ENCODE measurements at places on chromosomes 7 and 10. TPM values are rescaled to one million over a fixed set of nuclear protein-coding genes. Genes with fewer than 3 reads are reported as not detected.

DNA sequence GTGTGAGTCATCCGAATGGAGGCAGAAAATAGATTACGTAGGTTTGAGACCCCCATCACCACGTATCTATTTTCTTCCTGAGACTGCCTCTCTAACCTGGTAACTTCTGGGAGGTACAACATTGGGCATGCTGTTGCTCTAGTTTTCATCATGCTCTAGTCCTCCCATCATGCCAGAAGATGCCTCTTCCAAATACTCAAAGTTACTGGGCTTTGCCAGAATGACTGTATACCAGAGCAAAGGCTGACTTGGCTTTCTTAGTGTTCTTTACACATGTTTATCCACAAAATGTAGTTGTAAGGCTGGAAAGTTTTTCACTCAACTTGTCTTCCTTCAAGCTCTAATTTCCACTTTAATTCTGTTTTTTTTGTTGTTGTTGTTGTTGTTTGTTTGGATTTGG is 370.5 kb downstream of the MDFIC start:
- DNase-seq: no peak

GRCh38 chr10:3992382-3993178 is 207.6 kb upstream of the KLF6 start:
- no peak for DNase-seq

DNA sequence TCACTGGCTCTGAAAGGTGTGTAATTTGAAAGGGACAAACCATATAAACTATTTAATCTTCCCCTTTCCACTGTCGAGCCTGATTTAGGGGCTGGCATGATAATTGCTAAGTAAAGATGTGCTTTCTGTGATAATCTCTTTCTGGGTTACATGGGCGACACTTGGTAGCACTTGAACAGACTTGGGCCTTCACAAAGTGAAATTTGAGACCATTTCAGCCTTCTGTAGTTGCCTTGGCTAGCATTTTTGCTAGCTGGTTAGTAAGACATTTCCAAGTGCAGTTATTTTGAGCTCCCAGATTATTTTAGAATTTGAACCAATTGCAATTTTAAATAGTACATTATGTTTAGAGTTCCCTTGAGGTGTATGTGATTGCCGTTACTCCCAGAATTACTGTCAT is 432.7 kb upstream of the GALNT17 start:
- no peak for DNase-seq

- no peak for DNase-seq
These were observed 2.0 kb downstream of the ACSM6 start for GRCh38 chr10:95196046-95196445.

- peak; percentile 56 for DNase-seq
These were observed 66.7 kb downstream of the PDGFA start for GRCh38 chr7:452791-453455.

GRCh38 chr7:82961240-82961639 is 201.4 kb downstream of the PCLO start:
- DNase-seq: no peak

DNA sequence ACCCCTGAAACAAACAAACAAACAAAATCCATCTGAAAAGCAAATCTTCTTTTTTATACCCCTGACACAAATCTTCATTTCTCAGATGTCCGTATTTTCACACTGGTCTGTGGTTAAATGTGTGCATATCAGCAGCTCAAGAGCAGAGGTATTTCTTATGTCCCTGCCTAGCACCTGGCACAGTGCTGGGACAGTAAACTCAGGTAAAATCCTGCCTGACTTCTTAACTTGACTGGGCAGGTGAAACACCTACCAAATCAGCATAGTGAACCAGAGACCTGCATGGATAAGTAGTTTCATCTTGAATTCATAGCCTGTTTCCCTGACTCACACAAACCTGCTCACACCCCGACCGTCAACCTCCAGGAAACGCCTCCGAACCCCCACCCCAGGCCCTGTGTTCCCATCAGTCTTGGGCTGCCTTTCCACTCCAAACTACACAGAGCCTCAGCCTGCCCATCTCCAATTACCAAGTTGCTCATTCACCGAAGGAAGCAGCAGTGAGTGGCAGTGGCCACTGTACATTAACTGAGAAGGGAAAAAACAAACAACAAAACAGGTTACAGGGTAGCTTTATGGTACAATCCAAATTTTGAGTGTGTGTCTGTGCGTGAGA is 109.9 kb downstream of the HECTD2 start:
- no peak for DNase-seq

Gene FOXI2
- total RNA-seq: not detected

- DNase-seq: no peak
These were observed 168.9 kb upstream of the SH2B2 start for GRCh38 chr7:102117743-102118142.

Gene NPTX2
- total RNA-seq: 1.3 TPM

Gene IKZF1
- 50.2 TPM for total RNA-seq

GRCh38 chr10:108970016-108970415 is 953.3 kb downstream of the XPNPEP1 start:
- no peak for DNase-seq

DNA sequence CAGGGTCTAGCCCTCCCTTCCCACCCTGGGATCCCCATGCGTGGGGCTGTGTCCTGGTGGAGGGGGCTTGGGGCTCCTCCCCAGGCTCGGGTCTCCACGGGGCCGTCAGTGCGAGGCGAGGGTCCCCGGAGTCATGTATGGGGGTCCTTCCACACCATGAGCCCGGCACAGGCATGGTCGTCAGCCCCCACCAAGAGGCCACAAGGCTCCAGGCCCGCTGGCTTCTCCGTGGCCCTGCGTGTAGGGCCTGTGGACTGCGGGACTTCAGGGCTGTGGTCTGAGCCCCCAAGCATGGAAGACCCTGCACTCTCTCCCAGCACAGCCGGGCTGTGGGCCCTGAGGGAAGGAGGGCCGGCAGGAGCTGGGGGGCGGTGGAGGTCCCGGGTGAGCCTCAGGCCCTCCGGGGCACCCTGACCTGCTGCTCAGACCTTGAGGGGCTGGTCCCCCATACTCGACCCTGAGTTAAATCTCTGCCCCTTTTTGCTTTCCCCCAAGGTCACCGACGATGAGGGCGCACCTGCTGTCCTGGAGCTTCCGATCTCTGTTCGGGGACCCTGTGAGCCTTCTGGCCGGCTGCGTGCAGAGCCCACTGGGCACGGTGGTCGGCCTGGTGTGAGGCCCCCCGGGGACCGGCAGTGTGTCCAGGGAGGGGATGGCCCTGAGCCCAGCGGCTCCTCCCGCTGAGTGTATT is 19.7 kb downstream of the PWWP2B start:
- no peak for DNase-seq

- no peak for DNase-seq
These were observed 6.2 kb downstream of the GSAP start for GRCh38 chr7:77409739-77410547.

DNA sequence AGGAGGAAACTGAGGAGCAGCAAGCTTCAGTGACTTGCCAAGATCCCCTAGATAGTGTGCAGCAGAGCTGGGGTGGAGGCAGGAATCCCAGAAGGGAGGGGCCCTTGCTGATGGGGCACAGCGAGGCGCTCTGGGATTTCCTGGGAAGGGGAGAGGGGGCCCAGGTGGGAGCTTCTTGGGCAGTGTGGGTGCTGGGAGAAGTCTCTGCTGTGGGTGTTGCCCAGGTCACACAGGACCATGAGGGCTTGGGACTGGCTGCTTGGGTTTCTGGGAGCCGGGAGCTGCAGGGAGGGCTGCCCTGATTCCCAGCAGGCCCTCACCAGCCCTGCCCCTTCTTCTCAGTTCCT is 55.2 kb downstream of the TSPAN15 start:
- no peak for DNase-seq

Gene WNT16
- total RNA-seq: not detected

Gene ALOX5
- 145 TPM for total RNA-seq

GRCh38 chr10:51763746-51764145 is 64.4 kb upstream of the CSTF2T start:
- no peak for DNase-seq

Gene MCM10
- 9.1 TPM for total RNA-seq

DNA sequence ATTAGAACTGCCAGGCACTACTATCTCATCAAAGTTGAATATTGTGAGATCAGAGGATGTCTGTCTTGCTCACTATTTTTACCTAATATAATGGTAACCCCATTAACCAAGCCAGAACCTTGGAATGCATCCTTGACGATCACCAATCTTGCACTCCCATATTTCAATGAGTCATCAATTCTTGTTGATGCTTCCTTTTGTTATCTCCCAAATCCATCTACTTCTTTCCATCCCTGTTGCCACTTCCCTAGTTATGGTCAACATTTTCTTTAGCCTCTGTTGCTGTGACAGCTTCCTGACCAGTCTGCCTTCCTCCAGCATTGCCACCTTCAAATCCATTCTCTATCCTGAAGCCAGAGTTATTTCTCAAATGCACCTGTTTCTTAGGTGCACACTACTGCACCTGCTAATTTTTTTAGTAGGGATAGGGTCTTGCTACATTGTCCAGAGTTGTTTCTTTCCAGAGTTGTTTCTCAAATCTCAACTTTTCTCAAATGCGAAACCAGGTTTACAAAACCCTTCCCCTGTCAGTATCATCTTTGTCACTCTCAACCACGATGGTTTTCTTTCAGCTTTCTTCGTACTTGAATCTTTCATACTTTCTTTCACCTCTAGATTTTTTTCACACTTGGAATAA is 15.7 kb downstream of the ITGA8 start:
- no peak for DNase-seq

GRCh38 chr7:146626912-146627311 is 510.3 kb downstream of the CNTNAP2 start:
- no peak for DNase-seq

DNA sequence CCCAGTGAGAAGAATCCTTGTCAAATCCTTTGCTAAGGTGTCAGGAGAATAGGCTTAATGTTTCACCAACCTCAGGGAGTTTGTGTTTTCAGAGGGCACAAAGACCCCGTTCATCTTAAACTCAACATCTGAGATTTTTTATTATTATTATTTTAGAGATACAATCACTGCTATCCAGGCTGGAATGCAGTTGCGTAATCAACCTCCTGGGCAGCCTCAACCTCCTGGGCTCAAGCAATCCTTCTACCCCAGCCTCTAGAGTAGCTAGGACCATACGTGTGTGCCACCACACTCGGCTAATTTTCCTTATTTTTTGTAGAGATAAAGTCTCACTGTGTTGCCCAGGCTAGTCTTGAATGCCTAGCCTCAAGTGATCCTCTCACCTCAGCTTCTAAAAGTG is 599.2 kb downstream of the KCNMA1 start:
- DNase-seq: no peak

Gene CYP3A7
- 0.41 TPM for total RNA-seq

- no peak for DNase-seq
These were observed 95.5 kb downstream of the MAP3K8 start for GRCh38 chr10:30529373-30529998.

- no peak for DNase-seq
These were observed 54.4 kb upstream of the CCDC6 start for GRCh38 chr10:59960751-59961150.

DNA sequence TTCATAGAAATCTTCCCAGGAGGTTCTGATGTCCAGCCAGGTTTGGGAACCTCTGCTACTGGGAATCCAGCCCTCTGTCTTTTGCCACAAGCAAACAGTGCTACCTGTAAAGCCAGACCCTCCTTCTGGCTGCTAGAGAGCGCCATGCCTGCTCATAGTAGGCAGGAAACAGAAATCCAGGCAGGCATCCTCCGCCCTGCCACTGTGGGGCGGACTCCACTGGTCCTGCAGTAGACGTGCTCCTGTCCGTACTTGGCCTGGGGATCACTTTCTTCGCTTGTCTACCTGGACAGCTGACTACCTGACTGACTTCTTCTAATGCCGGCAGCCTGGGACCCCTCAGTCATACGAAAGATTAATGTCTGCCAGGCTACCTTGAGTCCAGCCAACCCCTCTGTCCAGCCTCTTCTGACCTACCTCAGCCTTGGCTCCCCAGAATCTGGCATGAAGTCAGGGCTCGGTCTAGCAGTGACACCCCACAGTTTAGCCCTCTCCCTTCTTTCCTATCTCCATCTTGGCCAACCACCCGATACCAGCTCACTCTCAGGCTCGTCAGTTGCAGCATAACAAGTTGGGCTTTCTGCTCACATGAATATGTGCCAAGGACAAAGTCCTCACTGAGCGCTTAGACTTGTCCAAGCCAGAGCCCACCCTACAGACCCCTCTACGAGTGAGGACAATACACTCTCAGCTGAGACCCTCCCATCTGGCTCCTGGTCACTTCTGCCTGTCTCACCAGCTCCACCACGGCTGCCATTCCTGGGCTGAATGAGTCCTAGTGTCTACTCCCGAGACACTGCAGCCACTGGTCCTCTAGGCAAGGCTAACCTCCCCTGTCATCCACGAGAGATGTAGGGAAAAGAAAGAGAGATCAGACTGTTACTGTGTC is 43.9 kb upstream of the OPALIN start:
- DNase-seq: no peak

DNA sequence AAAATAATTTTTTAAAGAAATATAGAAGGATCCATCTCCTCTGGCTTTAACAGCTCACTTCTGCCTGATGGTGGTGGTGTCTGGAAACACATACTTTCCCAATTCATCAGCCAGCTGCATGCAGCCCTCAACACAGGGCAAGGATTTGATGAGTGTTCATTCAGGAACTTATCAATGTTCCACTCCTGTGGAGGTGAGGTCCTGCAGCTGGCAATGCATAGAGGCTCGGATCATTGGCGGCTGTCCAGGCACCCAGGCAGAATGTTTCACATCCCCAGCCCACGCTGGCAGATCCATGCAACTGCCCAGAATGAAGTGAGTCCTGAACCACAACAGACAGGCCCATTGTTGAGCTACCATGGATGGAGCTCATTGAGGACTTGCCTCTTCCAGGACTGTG is 55.2 kb upstream of the KCNMA1 start:
- DNase-seq: no peak

Gene PNLIPRP1
- not detected for total RNA-seq

GRCh38 chr10:78413076-78414055 is 379.7 kb downstream of the RPS24 start:
- DNase-seq: peak; percentile 50

DNA sequence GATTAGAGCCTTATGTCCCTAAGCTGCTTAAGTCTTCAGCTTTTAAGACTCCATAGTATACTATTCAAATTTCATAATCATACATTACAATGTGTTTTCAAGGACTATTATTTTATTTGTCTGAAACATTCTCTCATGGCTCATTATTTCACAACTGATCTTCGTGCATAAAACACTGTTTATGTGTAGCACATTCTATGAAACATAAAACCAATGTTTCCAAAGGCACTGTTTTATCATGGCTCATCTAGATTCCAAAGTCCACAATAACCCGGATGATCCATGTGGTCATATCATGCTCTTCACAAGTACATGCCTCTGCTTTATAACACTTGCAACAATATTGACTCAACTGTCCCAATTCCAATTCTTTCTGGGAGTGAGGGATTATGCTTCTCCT is 806.1 kb downstream of the TNS3 start:
- no peak for DNase-seq

GRCh38 chr10:93854975-93855374 is 38.8 kb upstream of the SLC35G1 start:
- DNase-seq: no peak

GRCh38 chr7:77238703-77239136 is 39.1 kb upstream of the FGL2 start:
- DNase-seq: no peak

Gene ACTR3C
- 24.0 TPM for total RNA-seq

GRCh38 chr10:124348801-124349200 is 69.9 kb downstream of the OAT start:
- no peak for DNase-seq

Gene ASB10
- total RNA-seq: not detected

GRCh38 chr7:98922392-98923187 is 44.3 kb downstream of the TRRAP start:
- peak; percentile 43 for DNase-seq

Data from left lung (tissue), 14 donors.